ENCODE measurements at places on chromosomes 2 and 18.

DNA sequence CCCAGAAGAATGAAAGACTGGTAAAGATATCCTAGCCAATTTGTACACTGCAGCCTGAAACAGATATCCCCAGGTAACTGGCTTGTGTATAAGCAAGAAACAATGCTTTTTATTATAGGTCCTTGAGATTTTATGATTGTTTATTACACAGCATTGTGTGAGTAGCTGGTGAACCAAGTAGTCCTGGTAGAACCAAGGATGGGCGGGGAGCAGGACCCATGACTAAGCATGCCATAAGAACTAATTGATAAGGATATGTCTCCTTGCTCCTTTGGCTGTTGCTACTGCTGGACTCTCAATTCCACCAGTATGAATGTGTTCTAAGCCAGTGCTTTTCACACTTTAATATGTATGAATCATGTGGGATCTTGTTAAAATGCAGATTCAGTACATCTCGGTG is 12.3 kb upstream of the ALMS1 start:
- DNase-seq = no peak

DNA sequence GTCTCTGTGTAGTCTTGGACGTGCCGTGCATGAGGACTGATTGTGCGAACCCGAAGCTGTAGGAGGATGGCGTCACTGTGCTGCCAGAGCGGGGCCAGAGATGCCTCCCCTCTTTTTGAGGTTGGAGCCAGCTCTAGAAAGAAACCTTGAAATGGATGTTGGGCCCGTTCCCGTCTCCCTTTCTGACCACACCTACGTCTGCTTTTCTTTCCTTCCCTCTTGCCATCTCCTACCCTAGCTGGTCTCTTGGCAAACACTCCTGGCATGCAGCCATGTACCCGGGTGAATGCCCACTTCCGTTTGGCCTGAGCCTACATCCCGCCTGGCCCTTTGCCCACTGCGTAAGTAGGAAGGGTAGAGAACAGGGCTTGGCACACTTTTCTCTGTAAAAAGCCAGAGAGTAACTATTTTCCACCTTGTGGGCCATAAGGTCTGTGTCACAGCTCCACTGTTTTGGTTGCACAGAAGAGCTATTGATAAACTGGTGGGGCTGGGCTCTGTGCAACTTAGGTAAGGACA is 37.4 kb downstream of the SH3BP4 start:
- DNase-seq = peak; percentile 25

DNA sequence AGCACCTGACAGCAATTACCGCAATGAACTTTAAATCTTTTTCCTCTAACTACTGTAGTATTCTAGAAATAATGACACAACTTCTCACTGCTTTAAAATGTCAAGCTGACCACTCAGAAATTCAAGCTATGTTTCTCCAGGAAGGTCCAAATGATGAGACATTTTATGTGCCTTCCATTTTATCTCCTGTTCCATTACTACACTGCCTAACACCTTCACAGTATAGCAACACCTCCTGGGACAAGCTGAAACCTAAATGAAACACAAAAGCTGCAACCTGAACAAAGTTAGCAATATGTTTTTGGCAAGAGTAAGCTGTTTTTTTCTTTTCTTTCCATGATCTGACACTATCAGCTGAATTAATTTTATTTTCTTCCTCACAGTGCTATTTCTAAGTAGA is 81.9 kb downstream of the IKZF2 start:
- no peak for DNase-seq

DNA sequence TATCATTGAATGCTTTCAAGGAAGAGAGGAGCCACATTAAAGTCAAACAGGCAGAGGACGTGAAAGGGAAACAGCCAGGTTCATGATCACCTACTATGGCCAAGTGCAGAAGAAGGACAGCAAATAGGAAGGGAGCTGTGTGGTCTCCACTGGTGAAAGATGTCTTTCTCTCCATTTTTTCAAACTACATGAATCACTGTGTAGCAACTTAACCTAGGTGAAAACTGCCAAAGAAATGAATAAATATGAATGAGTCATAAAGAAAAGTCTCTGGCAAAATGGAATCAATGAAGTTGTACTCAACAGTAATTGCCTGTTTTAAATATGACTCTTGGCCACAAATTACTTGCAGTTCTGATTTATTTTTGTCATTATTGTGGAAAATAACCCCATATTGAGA is 452.6 kb upstream of the PKDCC start:
- DNase-seq = no peak
